AG09309 (cell line): ENCODE measurements at places on chromosomes 4 and X.

- no peak for DNase-seq
Measured at GRCh38 chrX:130523460-130524394, 121.9 kb downstream of the RBMX2 start.

DNA sequence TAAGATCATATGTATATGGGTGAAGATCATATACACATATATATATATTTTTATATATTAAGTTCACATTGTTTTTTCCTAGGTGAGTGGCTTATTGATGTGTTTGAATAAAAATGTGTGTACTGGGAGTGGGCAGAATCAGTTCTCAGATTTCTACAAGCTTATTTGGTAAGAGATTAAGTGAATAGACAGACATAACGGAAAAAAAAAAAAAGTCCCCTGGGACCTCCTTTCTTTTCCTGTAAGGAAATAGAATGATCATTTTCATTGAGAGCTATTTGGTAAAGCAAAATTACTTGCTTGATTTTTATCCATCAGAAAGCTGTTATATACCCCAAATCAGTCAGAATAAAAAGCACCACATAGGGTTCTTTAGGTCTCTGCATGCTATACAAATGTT, 597.7 kb downstream of the PCDH18 start:
- no peak for DNase-seq

DNA sequence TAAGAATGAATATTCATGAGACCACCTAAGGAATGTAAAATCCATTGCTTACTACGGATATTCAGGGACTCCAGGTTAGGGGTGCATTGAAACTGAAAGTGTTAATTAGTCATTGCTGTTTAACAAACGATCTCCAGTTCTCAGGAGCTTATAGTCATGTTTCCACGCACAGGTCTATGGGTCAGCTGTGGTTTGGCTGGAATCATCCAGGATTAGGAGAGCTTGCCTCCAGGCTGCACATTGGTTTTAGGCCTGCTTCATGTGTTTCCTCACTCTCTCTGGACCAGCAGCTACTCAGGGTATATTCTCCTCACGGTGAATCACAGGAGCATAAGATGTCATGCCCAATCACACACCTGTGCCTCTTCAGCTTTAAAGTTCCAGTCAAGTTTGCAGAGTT, 98.9 kb downstream of the ATXN3L start:
- peak; percentile 51 for DNase-seq

DNA sequence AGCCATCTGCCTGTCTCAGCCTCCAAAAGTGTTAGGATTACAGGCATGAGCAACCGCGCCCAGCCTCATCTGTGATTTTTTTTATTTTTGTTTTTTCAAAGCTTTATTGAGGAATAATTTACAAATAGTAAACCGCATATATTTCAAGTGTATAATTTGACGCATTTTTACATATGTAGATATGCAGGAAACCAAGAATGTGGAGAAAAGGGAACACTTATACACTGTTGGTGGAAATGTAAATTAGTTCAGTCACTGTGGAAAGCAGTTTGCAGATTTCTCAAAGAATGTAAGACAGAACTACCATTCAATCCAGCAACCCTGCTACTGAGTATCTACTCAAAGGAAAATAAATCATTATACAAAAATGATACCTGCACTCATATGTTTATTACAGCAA, 85.9 kb downstream of the SLC16A2 start:
- DNase-seq = no peak

DNA sequence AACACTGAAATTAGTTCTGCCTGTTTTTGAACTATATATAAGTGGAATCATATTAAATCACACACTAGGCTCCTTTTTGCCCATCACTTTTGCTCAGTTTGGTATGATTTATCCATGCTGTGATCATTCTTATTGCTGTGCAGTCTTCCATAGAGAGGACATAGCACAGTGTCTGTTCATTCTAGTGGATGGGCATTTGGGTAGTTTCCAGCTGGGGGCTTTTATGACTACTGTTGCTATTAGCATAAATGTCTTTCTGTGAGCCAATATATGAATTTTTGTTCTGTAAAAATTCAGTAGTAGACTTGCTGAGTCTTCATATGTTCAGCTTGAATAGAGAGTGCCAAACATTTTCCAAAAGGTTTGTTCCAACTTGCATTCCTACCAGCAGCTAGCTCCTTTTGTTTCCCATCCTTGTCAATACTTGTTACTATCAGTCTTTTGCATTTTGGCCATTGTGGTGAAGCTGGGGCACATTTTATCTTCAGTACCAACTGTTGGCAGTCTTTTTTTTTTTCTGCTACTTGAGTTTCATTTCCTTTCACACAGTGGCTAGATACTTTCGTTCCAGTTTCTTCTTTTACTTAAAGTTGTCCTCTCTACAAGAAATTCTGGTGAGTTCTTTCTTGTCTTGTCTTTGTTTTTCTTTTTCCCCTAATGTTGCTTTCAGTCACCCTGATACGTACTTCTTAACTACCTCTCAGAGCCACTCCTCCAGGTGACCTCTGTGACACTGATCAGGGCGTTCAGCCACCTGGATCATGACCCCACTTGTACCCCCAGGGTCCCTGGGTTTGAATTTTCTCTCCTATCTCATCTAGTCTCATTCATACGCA, 87.0 kb downstream of the ANXA3 start:
- DNase-seq = no peak
